ENCODE measurements at places on chromosomes 1 and 21. TPM values are rescaled to one million over a fixed set of nuclear protein-coding genes. Genes with fewer than 3 reads are reported as not detected.

IL20 gene
- not detected for total RNA-seq

NBPF9 gene
- 20.2 TPM for total RNA-seq

CHAF1B gene
- total RNA-seq = 16.0 TPM

LCA5L gene
- 2.2 TPM for total RNA-seq

BSND gene
- total RNA-seq = not detected

OR2T2 gene
- not detected for total RNA-seq

WDR64 gene
- not detected for total RNA-seq

SYT14 gene
- total RNA-seq = 14.7 TPM

GPR37L1 gene
- total RNA-seq = not detected

DNA sequence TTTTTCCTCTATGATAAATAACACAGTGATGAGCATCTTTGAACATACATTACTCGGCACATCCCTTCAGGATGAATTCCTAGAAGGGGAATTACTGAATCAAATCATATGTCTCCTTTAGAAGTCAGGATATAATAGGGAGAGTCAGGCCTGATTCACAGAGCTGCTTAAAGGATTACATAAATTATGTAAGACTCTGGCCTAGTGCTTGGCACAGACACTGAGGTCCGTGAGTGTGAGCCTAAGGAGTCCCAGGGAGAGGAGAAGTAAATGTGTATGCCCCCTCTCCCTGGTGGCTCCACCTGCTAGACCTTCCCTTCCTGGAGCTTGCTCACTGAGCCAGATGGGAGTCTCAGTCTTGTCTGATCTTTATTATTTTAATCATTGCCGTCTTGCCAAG is 8.6 kb upstream of the FOXE3 start:
- DNase-seq = no peak

- peak; percentile 51 for DNase-seq
These were observed 20.6 kb downstream of the MTHFR start for GRCh38 chr1:11784993-11785769.

DNA sequence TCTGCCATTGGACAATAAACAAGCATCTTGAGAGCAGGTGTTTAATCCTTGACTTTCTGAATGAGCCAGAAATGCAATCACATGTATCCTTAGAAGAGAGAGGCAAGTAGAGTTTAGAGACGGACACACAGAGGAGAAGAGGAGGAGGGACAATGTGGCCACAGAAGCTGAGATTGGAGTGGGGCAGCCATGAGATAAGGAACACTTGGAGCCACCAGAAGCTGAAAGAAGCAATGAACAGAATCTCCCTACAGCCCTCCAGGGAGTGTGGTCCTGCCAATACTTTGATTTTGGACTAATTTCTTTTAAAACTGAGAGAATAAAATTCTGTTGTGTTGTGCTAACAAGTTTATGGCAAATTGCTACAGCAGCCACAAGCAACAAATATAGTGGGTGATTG is 141.0 kb downstream of the ATP6V1G3 start:
- DNase-seq = no peak

GRCh38 chr1:222892137-222892769 is 77.4 kb downstream of the DISP1 start:
- no peak for DNase-seq

GRCh38 chr1:20936216-20936615 is 149.1 kb upstream of the HP1BP3 start:
- no peak for DNase-seq

- no peak for DNase-seq
These were observed 628.1 kb downstream of the LMO4 start for GRCh38 chr1:87956750-87957149.

DNA sequence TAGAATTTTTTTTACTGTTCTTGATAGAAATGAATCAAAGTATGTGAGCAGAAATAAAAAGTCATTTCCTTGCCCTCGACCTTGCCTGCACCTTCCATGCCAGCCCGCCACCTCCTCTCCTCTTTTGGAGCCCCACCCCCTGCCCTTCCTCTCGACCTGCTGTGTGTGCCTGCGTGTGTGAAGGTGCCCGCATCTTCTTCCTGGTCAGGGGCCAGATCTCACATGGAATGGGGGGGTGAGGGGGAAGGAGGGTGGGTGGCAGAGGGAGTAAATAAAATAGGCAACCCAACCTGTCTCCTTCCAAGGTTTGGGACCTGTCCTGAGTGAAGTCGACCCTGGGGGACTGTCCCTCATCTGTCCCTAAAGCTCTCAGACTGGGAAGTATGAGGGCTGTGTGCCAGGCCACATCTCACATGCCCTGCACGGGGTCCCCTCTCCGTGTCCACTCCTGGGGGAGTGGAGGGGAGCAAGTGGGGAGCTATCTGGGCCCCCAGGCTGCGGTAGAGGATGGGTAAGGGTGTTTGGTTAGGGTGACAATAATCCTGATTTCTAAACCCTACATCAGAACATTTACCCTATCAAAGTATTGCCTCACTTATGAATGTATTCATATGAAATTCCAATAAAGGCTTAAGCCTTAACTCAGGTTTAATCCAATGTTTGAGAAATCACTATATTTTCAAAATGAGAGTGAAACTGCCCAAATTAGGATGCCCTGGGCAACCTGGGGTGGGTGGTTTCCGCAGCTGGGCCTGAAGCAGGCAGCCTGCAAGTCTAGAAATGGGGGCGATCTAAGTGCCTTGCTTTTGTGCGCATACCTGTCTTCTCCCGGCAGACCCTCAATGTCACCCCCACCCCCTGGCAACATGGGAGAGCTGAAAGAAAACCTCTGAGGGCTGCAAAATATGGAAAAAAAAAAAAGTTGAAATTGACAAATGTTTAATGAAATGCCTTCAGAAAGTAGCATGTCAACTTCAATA is 15.4 kb downstream of the AMPD2 start:
- DNase-seq = no peak

DNA sequence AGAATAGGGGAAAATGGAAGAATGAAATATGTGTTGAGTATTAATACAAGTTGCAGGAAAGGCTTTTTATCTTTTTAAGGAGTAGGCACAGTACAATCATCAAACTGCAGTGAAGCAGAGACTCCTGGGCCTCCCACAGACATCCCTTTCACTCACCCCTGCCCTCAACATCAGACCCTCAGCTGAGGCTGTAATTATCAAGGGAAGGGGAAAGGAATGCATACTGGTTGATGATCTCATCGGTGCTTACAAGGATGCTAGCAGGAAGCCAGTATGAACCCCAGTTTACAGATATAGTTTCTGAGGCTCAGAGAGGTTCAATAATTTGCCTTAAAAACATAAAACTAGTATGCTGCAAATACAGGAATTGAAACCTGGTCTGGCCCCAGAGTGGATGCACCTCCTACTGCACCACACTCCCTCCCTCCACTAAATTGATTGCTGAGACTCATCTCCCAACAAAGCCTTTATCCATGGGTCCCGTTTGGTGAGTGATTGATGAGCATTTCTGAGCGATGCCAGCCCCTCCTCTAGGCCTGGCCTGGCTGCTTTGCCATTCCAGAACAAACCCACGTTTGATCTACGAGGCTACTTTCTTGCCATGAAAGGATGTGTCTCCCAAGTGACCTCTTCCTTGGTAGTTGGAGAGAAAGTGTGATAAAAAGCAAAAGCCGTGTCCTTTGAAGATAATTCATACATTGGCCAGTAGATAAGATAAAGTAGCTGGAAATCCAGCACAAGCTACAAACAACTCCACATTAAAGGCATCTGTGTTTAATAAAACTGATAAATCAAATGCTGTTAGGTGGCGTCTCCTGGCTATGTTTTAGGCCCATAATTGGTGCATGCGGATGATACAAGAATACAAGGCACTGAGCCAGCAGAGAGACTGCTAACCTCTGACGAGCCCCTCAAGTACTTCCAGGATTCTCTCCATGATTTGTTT is 233.9 kb upstream of the CAMK1G start:
- no peak for DNase-seq

GRCh38 chr1:59025898-59026426 is 242.1 kb upstream of the JUN start:
- no peak for DNase-seq

GRCh38 chr1:38481871-38482826 is 377.4 kb downstream of the RRAGC start:
- no peak for DNase-seq

DNA sequence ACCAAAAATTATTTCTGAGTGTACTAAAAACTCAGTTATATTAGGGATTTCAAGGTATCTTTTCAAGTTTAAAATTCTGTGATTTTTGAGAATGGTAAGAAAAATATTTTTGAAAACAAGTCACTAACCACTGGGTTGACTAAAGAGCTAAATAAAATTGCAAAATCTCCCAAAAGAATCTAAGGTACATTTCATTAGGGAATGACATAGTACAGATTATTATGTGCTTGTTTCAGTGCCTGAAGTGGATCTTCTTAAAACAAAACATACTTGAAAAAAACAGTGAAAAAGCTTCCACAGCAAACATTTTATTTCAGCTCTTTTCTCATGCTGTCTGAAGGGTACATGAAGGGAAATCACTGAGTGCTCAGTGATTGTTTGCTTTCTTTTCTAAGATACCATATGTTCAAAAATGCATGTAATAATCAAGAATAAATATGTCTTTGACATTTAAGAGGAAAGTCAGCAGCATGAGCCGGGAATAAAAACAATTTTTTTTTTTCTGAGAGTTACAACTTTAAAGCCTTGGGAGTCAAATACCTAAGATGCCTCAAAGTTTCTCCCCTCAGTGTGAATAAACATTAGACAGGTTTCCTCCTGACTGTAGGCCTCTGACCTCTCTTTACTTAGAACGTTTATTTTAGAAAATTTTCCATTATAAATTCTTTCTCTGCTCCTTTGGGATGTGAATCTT is 200.7 kb downstream of the KCNT2 start:
- no peak for DNase-seq

DNA sequence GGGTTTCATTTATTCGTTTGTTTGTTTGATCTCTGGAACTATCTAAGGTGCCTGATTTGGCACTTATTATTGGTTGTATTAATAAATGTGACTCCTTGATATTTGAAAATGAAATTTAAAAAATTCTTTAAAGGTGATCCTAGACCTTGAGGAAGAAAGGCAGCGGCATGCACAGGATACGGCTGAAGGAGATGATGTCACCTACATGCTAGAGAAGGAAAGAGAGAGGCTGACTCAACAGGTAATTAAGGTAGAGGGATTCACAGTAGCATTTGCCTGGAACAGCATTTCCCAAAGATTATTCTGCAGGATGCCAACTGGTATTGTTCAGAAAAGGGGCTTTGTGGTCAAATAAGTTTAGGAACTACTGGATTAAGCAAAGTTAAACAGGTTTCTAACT is 54.4 kb upstream of the WNT2B start:
- DNase-seq = no peak

DNA sequence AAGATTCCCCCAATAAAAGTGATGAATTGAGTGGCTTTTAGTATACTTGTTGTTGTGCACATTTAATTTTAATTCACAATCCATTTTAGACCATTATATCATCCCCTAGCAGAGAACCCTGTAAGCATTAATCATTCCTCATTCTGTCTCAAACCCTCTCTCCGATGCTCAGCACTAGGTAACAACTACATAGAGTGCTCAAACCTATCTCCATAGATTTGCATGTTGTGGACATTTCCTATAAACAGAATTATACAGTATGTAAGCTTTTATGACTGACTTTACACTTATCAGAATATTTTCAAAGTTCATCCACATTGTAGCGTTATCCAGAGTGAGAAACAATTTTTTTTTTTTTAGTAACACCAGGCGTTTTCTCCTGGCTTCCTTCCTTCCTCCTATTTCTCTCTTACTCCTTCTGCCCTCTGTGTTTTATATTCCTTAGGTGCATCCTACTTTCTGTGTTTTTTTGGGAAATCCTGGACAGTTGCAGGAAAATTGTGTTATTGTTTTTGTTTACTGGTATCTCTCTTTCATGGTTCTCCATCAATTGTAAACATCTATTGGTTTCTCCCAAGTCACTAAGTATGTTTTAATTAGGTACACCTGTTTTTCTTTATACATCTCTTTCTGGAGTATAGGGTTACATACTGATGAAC is 1528.0 kb upstream of the TPTE start:
- peak; percentile 91 for DNase-seq

GRCh38 chr21:16473988-16474387 is 744.2 kb downstream of the USP25 start:
- peak; percentile 37 for DNase-seq

- DNase-seq = no peak
These were observed 5.1 kb upstream of the PARK7 start for GRCh38 chr1:7956218-7957032.

DNA sequence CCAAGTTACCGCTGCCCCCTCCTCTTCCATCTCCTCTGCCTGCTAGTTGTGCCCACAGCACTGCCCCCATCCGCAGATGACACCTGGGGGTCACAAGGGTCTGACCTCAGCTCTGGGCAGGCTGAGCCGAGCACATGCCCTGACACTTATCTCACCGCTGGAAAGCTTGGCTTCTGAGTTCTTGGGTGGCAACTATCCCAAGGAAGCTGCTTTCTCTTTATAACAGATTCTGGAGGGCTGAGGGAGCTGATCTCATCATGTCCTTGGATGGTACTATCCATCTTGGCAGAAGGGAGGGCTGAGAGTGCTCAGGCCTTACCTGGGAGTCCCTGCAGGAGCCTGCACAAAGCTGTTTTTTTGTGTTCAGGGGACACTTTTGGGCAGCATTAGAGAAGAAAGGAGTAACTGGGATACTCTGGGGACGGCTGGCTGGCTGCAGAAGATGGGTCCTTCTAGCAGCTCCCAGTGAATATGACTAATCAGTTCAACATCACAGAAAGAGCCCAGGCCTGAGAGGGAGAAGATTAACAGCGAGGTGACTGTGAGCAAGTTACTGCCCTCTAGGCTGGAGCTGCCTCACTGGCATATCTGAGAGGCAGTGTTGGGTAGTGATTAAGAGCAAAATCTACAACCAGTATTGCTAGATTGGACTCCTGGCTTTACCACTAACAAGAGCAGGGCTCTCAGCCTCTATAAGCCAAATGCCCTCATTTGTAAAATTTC is 71.6 kb downstream of the PLXNA2 start:
- DNase-seq = no peak

DNA sequence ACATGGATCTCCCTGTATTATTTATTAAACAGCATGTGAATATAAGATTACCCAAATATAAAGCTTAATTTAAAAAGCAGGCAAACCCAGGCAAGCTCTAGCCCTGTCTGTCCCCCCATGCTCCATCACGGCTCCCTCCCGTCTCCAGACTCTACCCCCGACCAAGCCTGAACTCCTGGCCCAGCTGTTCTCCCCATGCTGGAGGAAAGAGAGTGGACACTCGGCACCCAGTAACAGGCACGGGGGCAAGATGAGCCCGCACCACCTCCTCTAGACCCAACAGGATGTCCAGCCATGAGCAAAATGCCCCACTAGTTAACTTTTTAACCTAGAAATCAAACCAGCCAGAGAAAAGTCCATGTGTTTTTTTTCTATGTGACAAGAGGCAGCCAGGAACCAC is 19.3 kb downstream of the SLC19A1 start:
- DNase-seq = no peak

DNA sequence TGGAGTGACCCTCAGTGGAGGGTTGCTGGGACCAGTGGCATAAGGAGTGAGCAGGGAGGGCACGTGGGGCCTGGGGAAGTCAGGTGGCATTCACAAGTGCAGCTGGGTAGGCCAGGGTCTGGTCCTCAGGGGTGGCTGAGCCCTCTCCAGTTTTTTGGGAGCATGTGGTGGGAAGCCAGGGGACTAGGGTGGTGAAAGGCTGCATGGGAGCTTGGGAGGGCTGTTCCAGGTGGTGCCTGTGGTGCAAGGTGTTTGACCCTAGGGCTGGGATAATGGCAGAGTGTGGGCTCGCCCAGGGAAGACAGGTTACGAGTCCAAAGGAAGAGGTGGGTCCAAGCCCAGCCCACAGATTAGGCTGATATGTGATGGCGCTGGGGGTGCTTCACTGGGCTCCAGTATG is 30.5 kb downstream of the MAN1C1 start:
- DNase-seq = no peak

GRCh38 chr1:89277725-89278124 is 5.1 kb upstream of the GBP5 start:
- DNase-seq = no peak

- no peak for DNase-seq
These were observed 8.3 kb upstream of the TRABD2B start for GRCh38 chr1:48005253-48006117.

All from SK-MEL-5 (cell line).